Cerebellar nuclear complex (tissue), 1 donor: ENCODE measurements at places on chromosomes 5 and 9.

DNA sequence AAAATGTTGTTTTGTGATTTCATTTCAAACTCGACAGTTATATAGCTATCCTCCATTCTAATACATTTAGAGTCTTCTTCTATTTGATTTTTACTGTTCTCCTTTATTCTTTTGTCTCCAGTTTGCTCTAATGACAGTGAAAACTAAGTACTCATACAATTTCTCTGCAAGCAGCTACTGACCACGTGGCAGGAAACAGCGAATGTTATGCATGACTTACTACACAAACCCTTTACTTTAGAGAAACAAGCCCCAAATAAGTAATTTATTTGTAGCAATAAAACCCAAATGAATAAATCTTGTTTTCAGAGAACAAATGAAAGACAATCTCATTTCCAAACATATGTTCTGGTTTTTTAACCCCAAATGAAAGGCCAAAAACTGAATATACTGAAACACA lies 41.9 kb downstream of the CDH6 start:
- no peak for DNase-seq

- DNase-seq, result no peak
These were observed 36.6 kb upstream of the KCNMB1 start for GRCh38 chr5:170425731-170426130.

- no peak for DNase-seq
These were observed 743.7 kb upstream of the GRAMD2B start for GRCh38 chr5:125679522-125679921.

DNA sequence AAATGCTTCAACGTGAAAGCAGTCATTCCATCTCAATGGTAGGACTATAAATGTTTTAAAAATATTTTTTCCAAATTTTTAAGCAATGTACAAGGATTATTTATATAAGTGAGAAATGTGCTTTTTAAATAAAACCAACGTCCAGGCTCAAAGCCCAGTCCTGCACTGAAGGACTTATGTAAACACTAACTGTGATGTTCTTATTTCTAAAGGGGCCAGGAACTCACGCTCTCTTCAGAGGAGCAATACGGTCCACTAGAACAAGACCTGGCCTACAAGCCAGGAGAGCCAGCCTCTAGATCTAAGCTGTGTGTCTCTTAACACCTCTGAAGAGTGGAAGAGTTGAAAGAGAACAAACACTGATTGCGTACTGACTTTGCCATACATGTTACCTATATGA lies 12.1 kb downstream of the TTLL11 start:
- no peak for DNase-seq

DNA sequence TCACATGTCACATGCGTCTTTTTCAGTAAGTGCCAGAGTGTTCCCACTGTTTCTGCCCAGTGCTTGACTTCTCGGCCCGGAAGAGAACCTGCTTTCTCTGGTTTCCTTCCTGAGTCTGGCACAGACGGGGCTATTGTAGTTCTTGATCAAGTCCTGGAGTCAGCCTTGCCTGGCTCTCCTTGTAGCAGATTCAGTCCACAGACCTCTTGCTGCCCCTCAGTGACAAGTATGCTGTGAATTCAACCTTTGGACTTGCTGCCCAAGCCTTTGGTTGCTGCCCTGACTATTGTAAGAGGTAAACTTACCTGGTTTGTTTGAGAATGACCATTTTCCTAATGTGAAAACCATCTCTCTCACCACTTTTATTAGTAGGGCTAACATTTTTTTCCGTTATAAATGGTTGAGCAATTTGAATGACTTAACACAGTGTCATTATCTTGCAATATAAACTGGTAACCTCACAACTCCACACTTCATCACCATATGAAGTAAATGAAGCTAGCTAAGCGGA lies 24.7 kb downstream of the ZBTB34 start:
- no peak for DNase-seq

GRCh38 chr9:122059214-122059954 lies 33.7 kb downstream of the TTLL11 start:
- DNase-seq, result no peak

DNA sequence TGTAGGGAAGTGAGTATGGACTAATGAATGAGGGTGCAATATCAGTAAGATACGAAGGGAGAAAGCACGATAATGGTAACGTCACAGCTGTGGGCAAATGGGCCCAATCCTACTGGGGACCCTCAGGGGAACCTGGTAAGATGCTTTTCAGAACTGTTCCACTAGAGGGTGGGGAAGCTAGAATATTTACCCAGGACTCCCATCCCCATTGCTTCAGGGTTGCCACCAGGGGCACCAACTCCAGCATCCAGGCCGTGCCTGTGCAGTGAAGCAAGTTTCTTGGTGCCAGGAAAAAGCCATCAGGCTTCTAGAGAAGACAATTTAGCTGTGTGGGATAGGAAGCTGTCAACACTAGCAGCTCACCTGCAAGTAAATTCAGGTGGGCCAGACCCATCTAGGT lies 409.3 kb downstream of the AGTPBP1 start:
- no peak for DNase-seq

GRCh38 chr5:13660072-13660471 lies 284.4 kb downstream of the DNAH5 start:
- no peak for DNase-seq

- no peak for DNase-seq
These were observed 77.6 kb upstream of the ADRB2 start for GRCh38 chr5:148748702-148749392.

DNA sequence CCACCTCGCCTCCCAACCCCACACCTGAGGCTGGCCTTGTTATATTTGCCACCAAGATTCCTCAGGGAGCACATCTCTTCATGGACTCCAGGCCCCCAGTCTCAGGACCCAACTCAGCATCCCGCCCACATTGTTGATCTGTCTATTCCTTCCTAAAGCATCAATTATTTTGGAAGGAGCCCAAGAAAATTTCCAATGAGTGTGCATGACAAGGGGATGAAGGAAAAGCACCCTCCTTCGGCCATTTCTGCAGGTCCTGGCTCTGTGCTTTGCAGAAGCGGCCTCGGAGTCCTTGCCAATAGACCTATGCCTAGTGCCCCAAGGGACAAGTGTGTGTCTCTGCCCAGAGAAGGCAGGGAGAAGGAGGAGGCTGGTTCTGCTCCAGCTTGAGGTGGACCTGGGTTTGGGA lies 273.2 kb downstream of the GADD45G start:
- no peak for DNase-seq

DNA sequence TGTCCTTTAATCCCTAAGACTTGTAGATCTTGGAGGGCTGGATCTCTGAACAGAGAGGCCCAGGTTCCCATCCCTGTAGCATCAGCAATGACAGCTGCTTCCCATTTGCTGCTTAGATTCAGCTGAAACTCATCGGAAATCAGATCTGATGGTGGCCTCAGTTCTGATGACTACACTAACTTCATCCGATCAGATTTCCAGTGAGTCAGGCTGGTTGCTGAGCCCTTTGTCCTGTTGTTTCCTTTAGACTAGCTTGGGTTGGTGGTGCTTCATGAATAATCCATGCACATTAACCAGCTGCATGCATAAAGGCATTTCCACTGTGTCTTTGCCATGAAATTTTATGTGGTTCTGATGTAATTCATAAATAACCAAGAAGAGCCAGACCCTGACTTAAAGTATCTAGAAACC lies 195.2 kb upstream of the TUT7 start:
- no peak for DNase-seq

DNA sequence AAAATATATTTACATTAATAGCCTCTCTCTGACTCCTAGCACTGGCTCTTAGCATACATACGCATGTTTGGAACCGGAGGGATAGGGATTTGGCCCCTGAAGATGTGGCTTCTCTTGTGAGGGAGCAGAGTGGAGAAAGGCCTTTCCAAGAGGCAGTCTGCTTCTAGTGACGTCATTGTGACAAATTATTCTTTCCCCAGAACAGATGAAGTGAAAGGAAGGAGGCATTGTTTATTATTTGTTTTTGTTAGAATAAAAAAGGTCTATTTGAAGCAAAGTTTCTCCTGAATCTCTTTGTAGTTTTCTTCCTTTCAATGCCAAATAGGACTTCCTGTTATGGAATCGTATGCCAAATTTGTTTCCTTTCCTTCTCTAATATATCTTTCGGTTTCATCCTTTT lies 361.6 kb downstream of the ICE1 start:
- DNase-seq, result no peak

DNA sequence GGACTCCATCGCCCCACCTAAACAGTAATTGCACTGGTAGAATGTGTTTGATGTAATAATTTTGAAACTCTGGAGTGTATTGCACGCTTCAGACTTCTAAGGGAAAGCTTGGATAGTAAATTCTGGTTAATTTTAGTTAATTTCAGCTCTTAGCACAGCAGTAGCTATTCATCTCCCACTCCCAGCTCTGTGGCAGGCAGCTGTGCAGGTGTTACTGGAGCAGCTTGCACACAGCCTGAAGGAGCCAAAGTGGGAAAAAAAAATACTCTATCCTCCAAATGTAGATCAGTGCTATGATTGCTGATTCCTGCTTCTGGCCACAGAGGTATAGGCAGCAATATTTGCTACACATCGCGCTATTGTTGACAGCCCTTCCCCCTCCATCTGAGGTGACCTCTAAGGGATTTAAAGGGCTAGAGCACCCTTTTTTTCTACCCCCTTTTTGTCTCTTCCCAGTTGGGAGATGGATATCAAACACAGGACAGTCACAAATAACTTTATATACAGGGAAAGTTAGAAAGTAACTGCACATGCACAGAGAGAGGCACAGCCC lies 97.4 kb downstream of the KCTD16 start:
- no peak for DNase-seq

- DNase-seq, result no peak
These were observed 520.3 kb downstream of the CDH9 start for GRCh38 chr5:26518065-26518464.

GRCh38 chr5:89327608-89328007 lies 444.6 kb upstream of the MEF2C start:
- DNase-seq, result no peak

- DNase-seq, result no peak
These were observed 1092.6 kb upstream of the CDH6 start for GRCh38 chr5:30100929-30101328.

- DNase-seq, result no peak
These were observed 68.6 kb downstream of the TMEM252 start for GRCh38 chr9:68472119-68472518.

DNA sequence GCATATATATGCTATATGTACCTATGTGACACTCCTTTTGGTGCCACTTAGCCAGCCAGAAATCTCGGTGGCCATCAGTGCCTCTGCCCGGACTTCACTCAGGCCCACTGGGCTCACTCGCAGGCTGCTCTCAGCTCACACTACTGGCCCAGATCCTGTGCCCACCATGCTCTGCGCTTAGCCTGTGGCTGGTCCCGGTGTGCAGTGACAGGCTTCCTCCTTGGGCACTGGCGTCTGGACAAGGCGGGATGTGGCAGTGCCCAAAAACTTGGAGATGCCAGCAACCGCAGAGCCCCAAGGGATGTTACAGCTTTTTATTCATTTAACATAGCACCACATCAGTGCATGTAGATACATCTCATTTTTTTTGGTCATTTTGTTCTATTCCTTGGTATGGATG lies 77.4 kb downstream of the NREP start:
- DNase-seq, result no peak

GRCh38 chr9:71758277-71758676 lies 10.0 kb downstream of the CEMIP2 start:
- DNase-seq, result no peak

GRCh38 chr5:125002727-125003598 lies 256.5 kb upstream of the ZNF608 start:
- DNase-seq, result no peak

DNA sequence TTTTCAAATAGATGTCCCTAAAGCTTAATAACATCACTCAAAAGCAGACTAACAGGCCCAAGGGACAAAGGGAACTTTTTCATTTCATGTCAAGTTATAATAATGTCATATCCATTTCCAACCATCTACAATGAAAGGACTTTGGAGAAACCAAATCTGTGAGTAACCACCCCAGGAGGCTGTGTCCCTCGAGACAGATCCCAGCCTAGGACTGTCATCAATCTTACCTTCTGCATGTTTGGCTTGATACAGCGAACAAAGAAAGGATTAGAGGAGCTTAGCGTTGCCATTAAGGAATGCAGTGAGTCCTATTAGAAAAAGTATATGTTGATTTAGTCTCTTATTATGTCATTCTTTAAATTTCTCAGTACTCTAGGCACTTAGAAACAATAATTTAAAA lies 137.8 kb upstream of the RETREG1 start:
- DNase-seq, result no peak

DNA sequence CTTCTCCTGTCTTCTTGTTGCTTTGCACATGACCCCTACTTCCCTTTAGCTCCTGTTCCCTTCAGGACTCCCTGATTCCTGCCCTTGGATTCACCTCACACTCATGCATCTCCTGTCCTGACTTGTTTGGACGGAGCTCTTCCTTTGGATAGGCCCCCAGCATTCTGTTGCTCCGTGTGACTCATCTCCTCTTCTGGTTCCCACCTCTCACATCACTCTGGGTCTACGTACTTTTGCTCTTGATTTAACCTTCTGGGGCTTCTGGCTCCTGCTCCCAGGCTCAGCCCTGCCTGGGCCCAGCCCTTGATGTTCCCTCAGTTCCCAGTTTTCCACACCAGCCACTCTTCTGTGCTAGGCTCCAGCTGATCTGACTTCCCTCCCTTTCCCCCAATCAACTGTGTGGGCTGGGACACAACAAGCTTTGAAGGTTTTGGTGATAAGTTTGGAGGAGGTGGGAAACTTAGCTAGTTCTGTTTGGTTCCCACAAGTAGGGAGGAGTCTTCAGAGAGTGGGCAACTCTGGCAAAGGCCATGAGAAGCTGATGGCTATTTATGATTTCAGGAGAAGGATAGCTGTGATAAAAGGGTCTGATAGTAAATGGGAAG lies 331.5 kb downstream of the ARHGEF28 start:
- no peak for DNase-seq

DNA sequence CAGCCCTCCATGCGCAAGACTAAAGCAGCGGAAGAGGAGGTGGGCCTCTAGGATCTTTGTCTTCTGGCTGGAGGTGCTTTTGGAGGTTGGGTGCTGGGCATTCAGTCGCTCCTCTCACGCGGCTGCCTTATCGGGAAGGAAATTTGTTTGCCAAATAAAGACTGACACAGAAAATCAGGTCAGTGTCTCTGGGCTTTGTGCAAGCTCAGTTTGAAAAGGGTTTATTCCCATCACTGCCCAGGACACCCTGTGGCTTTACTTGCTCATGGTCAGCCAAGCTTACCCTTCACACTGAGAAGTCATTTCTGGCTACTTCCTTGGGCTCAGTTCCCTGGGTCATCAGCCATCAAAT lies 10.5 kb downstream of the SLC2A8 start:
- peak; percentile 81 for DNase-seq

- DNase-seq, result no peak
These were observed 1.7 kb downstream of the DNAJC25 start for GRCh38 chr9:111632695-111633388.

GRCh38 chr9:134347996-134348395 lies 21.7 kb downstream of the RXRA start:
- no peak for DNase-seq

DNA sequence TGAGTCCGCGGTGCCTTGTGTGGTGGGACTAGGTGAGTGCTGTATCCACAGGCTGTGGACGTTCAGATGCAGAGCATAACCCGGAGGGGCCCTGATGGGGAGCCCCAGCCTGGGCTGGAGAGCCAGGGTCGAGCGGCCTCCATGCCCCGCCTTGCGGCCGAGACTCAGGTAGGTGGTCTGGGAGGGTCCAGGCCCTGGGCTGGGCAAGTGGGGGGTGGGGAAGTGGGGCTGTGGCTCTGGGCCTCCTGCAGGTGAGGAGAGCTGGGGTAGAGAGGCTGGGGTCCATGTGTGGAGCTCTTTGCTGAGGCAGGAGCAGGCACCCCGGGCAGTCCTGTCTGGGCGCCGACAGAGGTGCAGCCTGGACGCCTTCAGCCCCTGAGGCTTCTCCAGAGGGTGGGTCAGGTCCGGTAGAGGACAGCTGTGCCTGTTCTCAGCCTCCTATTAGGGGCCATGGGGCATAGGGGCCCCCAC lies 241.1 kb downstream of the CACNA1B start:
- DNase-seq, result no peak

GRCh38 chr5:54845567-54845941 lies 139.8 kb downstream of the ESM1 start:
- no peak for DNase-seq
